ENCODE measurements at places on chromosomes 1 and 21. TPM values are rescaled to one million over a fixed set of nuclear protein-coding genes. Genes with fewer than 3 reads are reported as not detected.

GRCh38 chr1:170309389-170310013 is 163.7 kb downstream of the NTMT2 start:
- no peaks in the 10 kb centered on the region for H3K27me3 ChIP-seq
- peak; percentile 85 for DNase-seq
- no peak overlapping the region for H3K27ac ChIP-seq

- H3K27ac ChIP-seq, result no peak overlapping the region
- no peak for DNase-seq
- no peaks in the 10 kb centered on the region for H3K4me1 ChIP-seq
Observed at GRCh38 chr1:22212400-22213233, 69.7 kb upstream of the WNT4 start.

GRCh38 chr1:63804829-63805484 is 31.1 kb downstream of the ROR1 start:
- no peaks in the 10 kb centered on the region for H3K36me3 ChIP-seq
- H3K27me3 ChIP-seq, result no peaks in the 10 kb centered on the region
- H3K4me3 ChIP-seq, result no peak overlapping the region
- peaks cover 5% of the 10 kb centered on the region for H3K4me1 ChIP-seq

DNA sequence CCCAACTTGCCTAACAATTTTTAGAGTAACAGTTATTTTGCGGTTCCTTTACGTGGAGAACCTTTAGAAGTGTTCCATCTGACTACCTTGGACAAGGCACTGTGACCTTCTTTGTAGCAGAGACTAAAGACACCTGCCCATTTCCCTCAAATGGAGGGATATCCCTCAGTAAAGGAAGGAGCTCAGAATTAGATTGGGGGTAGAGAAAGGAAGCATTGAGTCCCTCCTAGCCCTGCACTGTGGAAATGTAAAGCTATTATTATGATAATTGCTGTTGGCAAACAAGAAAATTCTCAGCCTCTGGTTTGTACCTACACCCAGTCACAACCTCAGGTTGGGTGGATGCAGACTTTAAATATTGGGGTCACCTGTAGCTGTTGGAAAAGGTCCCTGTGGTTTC is 72.6 kb upstream of the MACF1 start:
- no peak for DNase-seq
- no peak overlapping the region for H3K4me3 ChIP-seq
- H3K27ac ChIP-seq, result peak overlapping the region; percentile 68
- H3K36me3 ChIP-seq, result no peaks in the 10 kb centered on the region

GRCh38 chr1:81512252-81513003 is 288.3 kb upstream of the ADGRL2 start:
- no peaks in the 10 kb centered on the region for H3K27me3 ChIP-seq
- H3K36me3 ChIP-seq, result no peaks in the 10 kb centered on the region
- peak; percentile 31 for DNase-seq

DNA sequence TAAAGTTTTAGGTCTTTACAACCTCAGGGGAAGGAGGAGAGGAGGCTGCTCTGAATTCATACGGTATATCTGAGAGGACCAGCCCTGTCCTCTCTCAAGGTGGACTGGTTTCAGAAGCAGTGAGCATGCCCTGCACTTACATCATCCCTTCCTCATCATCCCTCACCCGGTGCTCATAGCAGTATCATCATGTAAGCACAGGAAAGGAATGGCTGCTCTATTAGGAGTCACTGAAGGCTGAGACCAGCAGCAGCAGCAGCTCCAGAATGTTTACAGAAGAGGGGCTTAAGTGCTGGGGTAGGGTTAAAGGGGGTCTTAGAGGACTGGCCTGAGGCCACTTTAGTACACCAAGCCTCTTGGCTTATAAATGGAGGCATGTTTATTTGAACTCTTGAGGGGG is 185.9 kb downstream of the AK5 start:
- no peak for DNase-seq
- no peak overlapping the region for H3K4me3 ChIP-seq
- H3K4me1 ChIP-seq, result no peaks in the 10 kb centered on the region
- no peaks in the 10 kb centered on the region for H3K27me3 ChIP-seq
- H3K27ac ChIP-seq, result no peak overlapping the region
- H3K36me3 ChIP-seq, result no peaks in the 10 kb centered on the region

DNA sequence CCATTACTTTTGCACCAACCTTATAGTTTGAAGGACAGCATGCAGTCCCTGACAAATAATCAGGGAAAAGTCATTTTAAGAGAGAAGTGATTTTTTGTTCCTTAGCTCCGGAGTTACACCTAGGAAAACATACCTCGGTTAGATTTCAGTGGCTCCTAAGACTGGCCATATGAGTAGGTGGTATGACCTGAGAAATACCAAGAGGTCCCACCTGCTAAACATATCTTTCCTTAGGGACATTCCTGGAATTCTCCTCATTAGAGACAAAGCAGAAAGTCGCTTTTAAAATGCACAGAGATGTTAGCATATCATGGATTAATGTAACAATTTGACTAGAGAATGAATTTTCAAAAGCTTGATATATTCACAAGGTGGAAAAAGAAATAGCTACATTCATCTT is 84.2 kb upstream of the RNPC3 start:
- H3K27ac ChIP-seq, result no peak overlapping the region
- no peaks in the 10 kb centered on the region for H3K36me3 ChIP-seq
- no peaks in the 10 kb centered on the region for H3K27me3 ChIP-seq
- no peaks in the 10 kb centered on the region for H3K4me1 ChIP-seq
- H3K4me3 ChIP-seq, result no peak overlapping the region
- no peak for DNase-seq

- no peak overlapping the region for H3K4me3 ChIP-seq
- no peaks in the 10 kb centered on the region for H3K36me3 ChIP-seq
- H3K4me1 ChIP-seq, result peaks cover 8% of the 10 kb centered on the region
- DNase-seq, result no peak
Observed at GRCh38 chr1:88519156-88519555, 164.9 kb upstream of the PKN2 start.

DNA sequence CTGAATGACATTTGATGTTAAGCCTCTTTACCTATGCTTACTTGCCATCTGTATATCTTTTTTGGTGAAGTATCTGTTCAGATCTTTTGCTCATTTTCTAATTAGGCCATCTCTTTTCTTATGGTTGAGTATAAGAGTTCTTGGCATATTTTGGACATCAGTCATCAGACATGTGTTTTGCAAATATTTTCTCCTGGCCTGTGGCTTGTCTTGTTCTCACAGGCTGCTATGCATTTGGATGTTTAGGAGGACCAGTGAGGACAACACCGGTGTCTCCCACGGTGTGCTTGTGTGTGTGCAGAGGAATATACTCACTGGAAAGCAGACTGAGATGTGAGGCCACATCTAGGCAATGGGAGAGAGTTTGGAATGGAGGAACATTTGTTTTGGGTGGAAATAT is 87.1 kb upstream of the LYST start:
- H3K4me3 ChIP-seq, result no peak overlapping the region
- no peaks in the 10 kb centered on the region for H3K36me3 ChIP-seq
- no peak overlapping the region for H3K27ac ChIP-seq
- H3K4me1 ChIP-seq, result no peaks in the 10 kb centered on the region
- peak; percentile 75 for DNase-seq

DNA sequence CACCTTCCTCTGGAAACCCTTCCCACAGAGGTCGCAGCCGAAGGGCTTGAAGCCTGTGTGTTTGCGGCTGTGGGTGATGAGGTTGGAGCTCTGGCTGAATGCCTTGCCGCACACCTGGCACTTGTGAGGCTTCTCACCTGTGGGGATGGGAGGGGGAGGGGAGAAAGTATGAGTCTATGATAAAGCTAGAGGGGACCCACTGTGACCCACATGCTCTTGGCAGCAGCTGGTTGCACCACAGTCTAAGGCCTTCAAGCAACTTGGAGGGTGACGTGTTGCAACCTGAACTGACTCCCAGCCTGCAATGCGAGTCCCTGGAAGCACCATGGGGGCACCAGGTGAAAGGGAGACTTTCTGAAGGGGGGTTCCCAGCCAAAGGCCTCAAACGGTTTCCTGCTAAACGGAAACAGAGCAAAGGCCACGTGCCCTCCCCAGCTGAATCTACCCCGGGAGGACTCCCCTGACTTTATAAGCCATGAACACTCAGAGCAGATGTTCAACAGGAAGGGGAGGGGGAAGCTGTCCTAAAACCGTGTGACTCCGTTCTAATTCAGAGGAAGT is 10.6 kb downstream of the GFI1 start:
- no peaks in the 10 kb centered on the region for H3K4me1 ChIP-seq
- H3K27me3 ChIP-seq, result peaks cover 75% of the 10 kb centered on the region
- no peaks in the 10 kb centered on the region for H3K36me3 ChIP-seq
- no peak for DNase-seq

GRCh38 chr1:247332623-247333361 is 1.1 kb upstream of the ZNF496 start:
- peaks cover 19% of the 10 kb centered on the region for H3K36me3 ChIP-seq
- peak overlapping the region; percentile 98 for H3K27ac ChIP-seq
- DNase-seq, result peak; percentile 47
- H3K4me3 ChIP-seq, result peak overlapping the region; percentile 100
- no peaks in the 10 kb centered on the region for H3K27me3 ChIP-seq

DNA sequence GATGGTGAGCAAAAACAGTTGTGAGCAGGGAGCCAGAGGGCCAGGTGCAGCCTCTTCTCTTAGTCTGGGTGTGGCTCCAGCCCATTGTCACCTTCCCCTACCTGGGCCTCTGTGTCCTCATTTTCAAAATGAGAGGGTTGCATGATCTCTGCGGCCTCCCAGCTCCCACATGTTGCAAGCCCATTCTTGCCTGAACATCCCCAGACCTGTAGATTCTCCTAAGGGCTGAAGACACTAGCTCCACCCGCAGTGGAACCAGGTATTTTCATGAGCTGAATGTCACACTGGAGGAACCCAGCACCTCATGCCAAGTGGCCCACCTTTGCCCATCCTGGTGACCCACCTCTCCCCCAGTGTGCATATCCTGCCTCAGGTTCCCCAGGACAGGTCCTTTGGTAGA is 12.3 kb downstream of the IKBKE start:
- no peak for DNase-seq
- H3K4me3 ChIP-seq, result no peak overlapping the region
- H3K27me3 ChIP-seq, result no peaks in the 10 kb centered on the region
- no peak overlapping the region for H3K27ac ChIP-seq

DNA sequence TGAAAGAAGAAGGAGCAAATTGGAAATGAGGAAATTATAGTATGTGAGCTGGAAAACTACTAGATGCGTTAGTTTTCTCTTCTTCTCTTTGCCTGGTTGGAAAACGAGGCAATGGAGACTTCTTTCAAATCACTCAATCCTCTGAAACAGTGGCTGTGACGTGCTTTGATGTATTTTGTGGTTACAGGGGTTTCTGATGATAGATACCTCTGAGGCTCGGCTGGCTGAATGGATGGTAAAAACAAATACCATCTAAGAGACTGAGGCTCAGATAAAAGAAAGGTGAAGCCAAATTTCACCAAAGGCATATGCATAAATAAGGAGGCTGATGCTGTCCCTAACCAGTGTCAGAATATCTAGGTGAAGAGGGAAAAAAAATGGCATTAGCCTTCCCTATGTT is 15.1 kb downstream of the MAB21L3 start:
- no peak for DNase-seq
- H3K4me3 ChIP-seq, result no peak overlapping the region
- H3K27ac ChIP-seq, result no peak overlapping the region

DNA sequence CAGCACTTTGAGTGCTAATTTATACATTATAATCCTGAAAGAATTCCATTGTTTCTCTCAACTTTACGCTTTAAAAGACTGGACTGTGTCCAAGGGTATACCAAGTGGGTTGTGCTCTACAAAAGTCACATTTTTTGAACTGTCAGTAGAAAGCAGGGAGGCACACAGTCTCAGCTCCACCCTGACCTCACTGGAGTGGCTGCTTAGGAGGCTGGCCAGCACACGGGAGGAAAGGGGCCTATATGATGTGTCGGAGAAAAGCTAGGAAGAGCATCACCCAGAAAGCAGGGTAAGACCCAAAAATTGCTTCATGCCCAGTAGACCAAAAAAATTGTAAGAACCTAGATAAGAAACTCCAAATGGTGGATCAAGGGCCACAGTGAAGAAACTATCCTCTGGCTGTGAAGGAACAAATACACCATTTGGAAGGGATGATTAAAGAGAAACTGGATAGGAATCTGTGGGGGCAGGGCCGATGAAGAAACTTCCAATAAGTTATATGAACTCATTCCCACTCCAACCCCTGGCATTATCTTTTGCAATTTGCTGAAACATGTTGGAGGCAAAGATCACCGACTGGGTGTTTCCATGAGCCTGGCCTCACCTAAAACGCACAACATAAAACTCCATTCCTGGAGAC is 1.9 kb downstream of the S100A10 start:
- no peak overlapping the region for H3K27ac ChIP-seq
- no peaks in the 10 kb centered on the region for H3K36me3 ChIP-seq
- peaks cover 52% of the 10 kb centered on the region for H3K27me3 ChIP-seq
- no peak for DNase-seq
- no peak overlapping the region for H3K4me3 ChIP-seq

DNA sequence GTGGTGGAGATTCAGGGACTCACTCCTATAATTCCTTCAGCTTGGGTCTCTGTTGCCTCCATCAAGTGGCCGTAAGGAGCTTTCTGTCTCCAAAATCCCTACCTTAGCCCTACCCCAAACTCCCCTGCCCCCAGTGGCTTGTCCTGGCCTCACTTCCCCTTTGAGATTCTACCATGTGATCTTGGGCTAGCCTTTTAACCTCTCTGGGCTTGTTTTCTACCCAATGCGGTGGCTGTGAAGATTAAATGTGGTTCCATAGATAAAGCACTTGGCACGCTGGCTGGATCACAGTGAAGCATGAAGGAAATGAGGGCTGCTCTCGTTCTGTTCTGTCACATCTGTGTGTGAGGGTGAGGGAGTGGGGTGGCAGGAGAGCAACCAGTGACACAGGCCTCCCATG is 43.6 kb downstream of the FAAH start:
- no peak overlapping the region for H3K4me3 ChIP-seq
- no peak overlapping the region for H3K27ac ChIP-seq
- H3K36me3 ChIP-seq, result no peaks in the 10 kb centered on the region
- peaks cover 4% of the 10 kb centered on the region for H3K27me3 ChIP-seq
- no peaks in the 10 kb centered on the region for H3K4me1 ChIP-seq
- DNase-seq, result peak; percentile 42

Gene LCE6A
- not detected for total RNA-seq

Gene KIF26B
- total RNA-seq, result 141 TPM

Gene OLIG2
- total RNA-seq, result 0.09 TPM

Gene PGBD5
- total RNA-seq, result 0.32 TPM

Gene DYNLT4
- not detected for total RNA-seq

Gene OR2T35
- not detected for total RNA-seq

Gene PAPPA2
- total RNA-seq, result 2.0 TPM

Gene SLC30A7
- total RNA-seq, result 6.9 TPM

Gene HCN3
- total RNA-seq, result 3.5 TPM

Gene CBR3
- not detected for total RNA-seq

Gene NHLH1
- total RNA-seq, result 0.11 TPM

Measured in cardiac muscle cell (in vitro differentiated cells and primary cell).